CD4-positive, alpha-beta memory T cell (primary cell): ENCODE measurements at places on chromosomes 4 and X. TPM values are rescaled to one million over a fixed set of nuclear protein-coding genes. Genes with fewer than 3 reads are reported as not detected.

DNA sequence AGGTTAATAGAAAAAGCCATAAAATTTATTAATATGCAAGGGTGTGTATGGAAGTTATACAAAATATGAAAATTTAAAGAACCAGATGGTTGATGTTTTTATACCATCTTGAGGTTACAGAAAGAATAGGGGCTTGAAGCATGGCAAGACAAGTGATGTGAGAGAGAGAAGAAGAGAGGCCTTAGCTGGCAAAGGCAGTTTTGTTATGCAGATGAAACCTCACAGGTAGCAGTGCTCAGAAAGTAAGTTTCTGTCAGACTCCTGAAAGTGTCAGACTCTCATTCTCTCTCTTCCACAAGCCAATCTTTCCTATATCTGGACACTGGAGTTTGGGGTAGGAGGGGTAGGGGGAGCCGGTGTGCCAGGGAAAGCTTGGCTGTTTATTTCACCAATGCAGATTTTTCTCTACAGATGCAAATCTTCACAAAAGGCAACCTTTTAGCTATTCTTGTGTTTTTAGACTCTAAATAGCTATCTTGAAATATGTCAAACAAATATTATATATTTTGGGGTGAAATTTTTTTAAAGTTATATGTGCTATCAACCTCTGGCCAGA is 124.5 kb downstream of the CFAP299 start:
- H3K27me3 ChIP-seq: no peaks in the 10 kb centered on the region
- H3K4me1 ChIP-seq: peaks cover 18% of the 10 kb centered on the region
- peak; percentile 25 for DNase-seq
- H3K36me3 ChIP-seq: no peaks in the 10 kb centered on the region
- H3K4me3 ChIP-seq: no peak overlapping the region
- no peak overlapping the region for H3K27ac ChIP-seq

The BEX2 gene
- total RNA-seq: 48.2 TPM

- H3K27me3 ChIP-seq: no peaks in the 10 kb centered on the region
- no peak overlapping the region for H3K27ac ChIP-seq
- no peak for DNase-seq
Observed at GRCh38 chr4:57734104-57734670, 624.0 kb upstream of the IGFBP7 start.

The ZNF711 gene
- total RNA-seq: 1.3 TPM

The DMP1 gene
- total RNA-seq: not detected

GRCh38 chr4:126750723-126751122 is 882.0 kb upstream of the INTU start:
- no peaks in the 10 kb centered on the region for H3K4me1 ChIP-seq
- H3K27ac ChIP-seq: no peak overlapping the region
- no peaks in the 10 kb centered on the region for H3K36me3 ChIP-seq
- H3K4me3 ChIP-seq: no peak overlapping the region
- H3K27me3 ChIP-seq: no peaks in the 10 kb centered on the region

The LNX1 gene
- total RNA-seq: not detected

- no peak for DNase-seq
- no peaks in the 10 kb centered on the region for H3K36me3 ChIP-seq
Observed at GRCh38 chr4:3705236-3705987, 60.8 kb upstream of the ADRA2C start.

The RNF175 gene
- 0.67 TPM for total RNA-seq
